ENCODE measurements at places on chromosomes 12 and 14.

DNA sequence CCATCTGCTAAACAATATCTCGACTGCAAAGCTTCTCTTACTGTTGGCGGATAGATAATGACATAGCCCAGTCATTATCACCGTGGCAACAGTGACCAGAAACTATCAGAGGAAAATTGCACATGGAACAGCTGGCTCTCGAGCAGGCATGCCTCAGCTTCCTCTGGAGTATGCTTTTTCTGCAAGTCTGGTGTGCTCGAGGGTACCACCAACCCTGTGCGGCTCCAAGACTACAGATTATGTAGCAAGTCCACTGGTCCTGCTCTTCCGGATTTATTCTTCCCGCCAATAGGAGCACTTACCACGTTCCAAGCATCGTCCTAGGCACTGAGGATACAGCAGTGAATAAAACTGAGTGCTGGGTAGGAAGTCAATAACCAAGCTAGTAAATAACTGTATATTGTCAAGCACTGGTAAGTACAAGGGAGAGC lies 1.4 kb upstream of the GLRX5 start:
- DNase-seq, result no peak

GRCh38 chr12:109721276-109721675 lies 7.7 kb downstream of the FAM222A start:
- DNase-seq, result no peak

DNA sequence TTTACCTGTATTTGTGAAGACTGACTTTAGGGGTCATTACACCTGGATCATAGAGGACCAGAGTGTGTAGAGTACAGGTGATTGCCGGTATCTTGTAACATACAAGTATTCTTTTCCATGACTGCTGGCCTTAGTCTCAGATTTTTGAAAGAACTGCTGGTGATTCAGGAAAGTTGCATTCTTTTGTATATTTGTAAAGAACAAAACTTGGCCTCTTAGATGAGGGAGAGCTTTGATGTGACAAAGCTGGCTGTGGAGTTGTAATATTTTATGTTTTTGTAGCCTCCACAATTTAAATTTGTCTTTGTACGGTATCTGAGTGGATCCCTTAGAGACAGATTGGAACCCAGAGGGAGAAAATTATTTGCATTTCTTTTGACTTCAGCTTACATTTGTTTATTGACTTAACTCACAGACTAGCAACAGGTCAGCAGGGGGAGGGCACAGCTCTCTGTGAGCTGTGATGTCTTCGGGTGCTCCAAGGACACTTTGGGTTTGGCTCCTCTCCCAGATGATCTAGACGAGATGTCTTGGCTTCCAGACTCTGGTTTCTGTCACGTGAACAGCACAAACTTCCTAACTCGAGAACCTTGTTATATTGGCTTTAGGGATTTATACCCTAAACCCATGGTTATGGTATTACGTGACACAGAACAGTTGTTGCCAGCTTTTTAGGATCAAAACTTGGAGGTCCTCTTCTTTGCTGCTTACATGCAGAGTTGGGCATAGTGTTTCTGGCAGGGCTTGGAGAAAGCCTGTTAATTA lies 65.9 kb downstream of the DAAM1 start:
- DNase-seq, result peak; percentile 67

DNA sequence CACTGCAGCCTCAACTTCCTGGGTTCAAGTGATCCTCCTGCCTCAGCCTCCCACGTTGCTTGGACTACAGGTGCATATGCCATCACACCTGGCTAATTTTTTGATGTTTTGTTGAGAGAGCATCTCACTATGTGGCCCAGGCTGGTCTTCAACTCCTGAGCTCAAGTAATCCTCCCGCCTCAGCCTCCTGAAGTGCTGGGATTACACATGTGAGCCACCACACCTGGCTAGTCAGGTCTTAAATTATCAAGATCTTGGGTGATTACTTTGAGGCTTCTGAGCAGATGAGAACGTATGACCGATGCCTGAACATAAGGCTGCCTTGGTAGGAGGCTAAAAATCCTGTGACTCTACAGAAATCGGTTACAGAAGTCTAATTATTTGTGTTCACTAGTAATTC lies 53.0 kb upstream of the FRS2 start:
- DNase-seq, result no peak

DNA sequence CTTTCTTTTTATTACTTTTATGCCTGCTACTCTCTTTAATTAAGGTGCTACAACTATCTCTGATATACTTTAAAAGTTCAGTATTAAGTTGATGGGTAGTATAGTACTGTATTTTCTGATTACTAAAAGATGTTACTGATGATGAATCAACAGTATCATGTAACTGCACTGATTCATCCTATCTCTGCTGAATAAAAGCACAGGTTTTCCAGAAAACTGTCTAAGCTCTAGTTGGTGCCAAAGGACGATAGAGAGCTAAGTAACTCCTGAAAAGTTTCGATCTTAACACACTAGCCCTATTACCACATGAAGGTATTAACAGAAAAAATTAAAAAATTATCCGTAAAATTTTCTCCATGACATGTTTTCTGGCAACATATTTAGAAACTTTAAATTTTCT lies 2.1 kb downstream of the SCAF11 start:
- DNase-seq, result peak; percentile 17

- no peak for DNase-seq
Measured at GRCh38 chr14:67938071-67938470, 118.5 kb downstream of the RAD51B start.

DNA sequence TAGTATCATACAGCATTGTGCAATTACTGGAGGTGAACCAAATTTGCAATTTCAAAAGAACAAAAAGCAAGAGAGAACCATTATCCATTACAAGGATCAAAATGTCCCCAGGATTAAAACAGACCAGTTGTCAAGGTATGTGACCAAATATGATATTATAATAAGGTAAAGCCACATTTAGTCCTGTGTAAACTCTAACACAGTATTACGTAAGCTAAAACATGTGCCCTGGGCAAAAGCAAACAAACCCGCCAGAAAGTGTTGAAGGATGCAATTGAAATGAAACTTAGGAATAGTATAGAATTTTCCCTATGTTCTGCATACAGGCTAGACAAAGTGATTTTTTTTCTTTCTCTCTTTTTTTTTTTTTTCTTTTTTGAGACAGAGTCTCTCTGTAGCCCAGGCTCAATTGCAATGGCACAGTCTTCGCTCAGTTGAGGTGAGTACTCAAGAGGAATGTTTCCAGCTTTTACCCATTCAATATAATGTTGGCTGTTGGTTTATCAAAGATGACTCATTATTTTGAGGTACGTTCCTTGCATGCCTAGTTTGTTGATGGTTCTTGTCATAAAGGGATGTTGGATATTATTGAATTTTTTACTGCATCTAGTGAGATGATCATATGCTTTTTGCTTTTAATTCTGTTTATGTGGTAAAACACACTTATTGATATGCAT lies 137.1 kb upstream of the FOXG1 start:
- no peak for DNase-seq

DNA sequence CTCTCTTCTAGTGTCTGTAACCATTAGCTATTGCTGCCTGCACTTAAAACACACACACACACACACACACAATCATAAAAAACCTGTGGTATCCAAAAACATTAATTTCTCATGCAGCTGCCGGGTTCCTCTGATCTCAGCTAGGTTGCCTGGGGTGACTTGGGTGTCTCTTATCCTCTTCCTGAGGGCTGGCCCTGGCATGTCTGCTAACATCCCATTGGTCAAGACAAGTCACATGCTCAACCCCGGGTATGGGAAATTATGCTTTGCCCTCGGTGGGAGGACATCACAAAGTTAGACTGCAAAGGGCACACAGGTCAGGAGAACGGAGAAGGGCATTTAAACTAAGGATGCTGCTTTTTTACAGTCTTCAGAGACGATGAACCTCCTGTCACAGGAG lies 55.7 kb downstream of the TRPV4 start:
- peak; percentile 68 for DNase-seq

DNA sequence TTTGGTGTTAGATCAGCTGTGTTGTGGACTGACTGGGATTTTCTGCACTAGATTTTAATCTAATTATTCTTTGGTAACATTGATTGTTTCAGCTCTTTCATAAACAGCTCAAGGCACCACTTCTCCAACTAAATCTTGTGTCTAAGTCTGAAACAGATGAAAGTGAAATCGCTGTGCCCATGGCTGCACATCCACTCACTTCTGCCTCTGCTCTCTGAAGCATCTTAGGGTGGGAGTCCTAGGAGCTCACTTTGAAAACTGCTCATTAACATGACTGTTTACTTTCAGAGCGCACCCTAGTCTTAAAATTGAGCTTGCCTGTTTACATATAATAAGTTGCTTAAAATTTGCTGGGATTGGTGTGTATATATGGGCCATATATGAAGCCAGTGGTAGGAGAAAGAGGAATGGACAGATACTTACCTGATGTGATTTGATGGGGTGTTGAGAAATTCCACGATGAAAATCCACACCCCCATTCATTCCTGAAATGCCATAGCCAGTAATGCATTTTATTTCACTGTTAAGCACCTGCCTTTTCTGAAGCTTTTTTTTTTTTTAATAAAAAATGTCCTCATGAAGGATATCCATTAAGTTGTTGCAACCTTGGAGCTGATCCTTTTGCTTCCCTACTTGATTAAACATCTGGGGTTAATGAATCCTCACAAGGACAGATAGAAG lies 52.8 kb downstream of the PPFIBP1 start:
- DNase-seq, result no peak

DNA sequence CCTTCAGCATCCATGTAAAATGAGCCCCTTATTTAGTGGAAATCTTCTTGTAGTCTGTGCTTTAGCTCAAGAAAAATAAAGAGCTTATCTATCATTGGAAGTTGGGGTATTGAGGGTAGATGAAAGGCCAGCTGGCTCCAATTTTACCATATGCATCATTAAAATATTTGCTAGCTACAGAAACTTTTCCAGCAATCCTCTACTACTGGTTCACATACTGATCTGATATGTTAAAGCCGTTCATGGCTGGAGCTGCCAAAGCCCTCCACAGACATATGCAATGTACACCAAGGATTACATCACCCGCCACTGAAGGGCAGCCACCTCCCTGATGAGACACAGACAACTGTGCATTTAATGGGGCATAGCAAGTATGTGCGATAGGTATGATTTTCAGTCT lies 1205.3 kb downstream of the GALC start:
- DNase-seq, result peak; percentile 6

DNA sequence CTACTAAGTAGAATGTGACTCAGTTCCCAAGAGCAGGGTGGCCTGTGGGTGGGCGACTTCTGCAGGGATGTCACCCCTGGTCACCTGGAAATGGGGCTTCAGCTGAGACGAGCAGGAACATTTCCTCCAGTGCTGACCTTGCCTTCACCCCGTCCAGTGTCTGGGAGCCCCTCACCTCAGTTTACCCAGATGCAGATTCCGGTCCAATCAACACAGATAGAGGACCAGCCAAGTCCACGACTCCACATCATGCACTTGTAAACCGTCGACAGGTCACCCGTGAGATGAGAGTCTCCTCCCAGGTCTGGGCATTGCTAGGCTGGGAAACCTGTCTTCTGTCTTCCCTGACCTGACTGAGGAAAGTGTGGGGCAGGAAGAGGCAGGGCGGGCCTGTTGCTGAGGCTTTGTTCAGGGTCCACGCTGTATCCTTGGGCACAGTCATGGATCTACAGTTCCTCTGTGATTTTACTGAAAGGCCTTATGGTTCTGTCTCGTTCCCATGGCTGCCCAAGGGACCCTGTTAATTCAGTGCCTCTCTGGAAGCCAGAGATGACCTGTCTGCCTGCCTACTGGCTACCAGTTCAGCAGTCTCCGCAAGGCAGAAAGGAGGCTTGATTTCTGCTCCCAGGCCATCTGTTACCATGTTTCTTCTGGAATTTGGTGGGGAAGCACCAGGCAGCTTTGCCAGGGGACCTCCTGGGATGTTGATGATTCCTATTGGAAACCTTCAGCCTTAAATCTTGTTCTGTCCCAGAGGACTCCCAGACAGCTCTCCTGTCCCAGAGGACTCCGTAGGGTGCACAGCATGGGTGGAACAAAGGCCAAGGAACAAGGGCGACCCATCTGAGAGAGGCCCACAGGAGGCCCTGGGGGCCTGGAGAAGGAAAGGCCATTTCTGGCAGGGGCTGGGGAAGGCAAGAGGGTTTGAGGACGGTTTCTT lies 288.5 kb upstream of the RTL1 start:
- DNase-seq, result no peak

GRCh38 chr12:22610131-22610530 lies 14.8 kb upstream of the ETNK1 start:
- DNase-seq, result no peak

GRCh38 chr12:23707270-23707669 lies 242.2 kb downstream of the SOX5 start:
- DNase-seq, result no peak

DNA sequence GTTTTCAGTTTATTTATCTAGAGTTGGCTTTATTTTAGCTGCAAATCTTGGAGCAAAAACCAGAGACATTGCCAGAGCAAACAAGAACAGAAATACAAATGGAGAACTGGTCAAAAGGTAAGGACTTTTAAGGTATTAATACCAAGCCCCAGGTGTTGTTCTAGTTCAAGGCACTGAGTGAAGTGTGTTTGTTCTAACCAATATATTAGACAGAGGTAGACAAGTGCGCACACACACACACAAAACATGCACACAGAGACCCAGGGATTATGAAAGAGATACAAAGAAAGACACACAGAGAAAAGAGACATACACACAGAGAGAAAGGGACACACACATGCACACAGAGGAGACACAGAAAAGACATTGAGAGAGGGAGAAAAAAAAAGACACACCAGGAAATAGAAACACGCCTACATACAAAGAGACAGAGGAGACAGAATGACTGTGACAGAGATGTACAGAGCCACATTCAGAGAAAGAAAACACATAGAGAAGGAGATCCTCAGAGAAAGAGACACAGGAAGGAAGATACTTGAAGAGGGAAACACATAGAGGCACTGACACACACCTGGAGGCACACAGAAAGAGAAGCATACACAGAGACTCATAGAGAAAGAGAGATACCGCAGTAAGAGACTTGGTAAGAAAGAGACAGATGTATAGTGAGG lies 50.2 kb downstream of the MIPOL1 start:
- no peak for DNase-seq

GRCh38 chr14:95541932-95542930 lies 7.4 kb downstream of the GLRX5 start:
- no peak for DNase-seq

- no peak for DNase-seq
Measured at GRCh38 chr12:92237762-92238523, 92.3 kb upstream of the BTG1 start.

- DNase-seq, result no peak
Measured at GRCh38 chr12:108234158-108234557, 105.0 kb downstream of the CMKLR1 start.

All from GM03348 (cell line).